NCI-H774 (cell line): ENCODE measurements at places on chromosomes 1 and 21.

GRCh38 chr21:18477043-18477442, 73.5 kb upstream of the TMPRSS15 start:
- no peak for DNase-seq

- DNase-seq, result no peak
Measured at GRCh38 chr1:12669529-12670068, 25.7 kb downstream of the AADACL4 start.

- DNase-seq, result no peak
Measured at GRCh38 chr1:217542136-217542777, 88.6 kb downstream of the GPATCH2 start.

DNA sequence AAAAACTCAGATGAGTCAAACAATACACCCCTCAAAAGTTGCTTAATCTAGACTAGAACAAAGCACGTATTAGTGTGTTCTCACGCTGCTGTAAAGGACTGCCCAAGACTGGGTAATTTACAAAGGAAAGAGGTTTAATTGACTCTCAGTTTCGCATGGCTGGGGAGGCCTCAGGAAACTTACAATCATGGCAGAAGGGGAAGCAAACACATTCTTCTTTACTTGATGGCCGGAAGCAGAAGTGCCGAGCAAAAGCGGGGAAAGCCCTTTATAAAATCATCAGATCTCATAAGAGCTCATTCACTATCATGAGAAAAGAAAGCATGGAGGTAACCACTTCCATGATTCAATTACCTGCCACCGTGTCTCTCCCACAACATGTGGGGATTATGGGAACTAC, 10.1 kb downstream of the JAM2 start:
- DNase-seq, result no peak

DNA sequence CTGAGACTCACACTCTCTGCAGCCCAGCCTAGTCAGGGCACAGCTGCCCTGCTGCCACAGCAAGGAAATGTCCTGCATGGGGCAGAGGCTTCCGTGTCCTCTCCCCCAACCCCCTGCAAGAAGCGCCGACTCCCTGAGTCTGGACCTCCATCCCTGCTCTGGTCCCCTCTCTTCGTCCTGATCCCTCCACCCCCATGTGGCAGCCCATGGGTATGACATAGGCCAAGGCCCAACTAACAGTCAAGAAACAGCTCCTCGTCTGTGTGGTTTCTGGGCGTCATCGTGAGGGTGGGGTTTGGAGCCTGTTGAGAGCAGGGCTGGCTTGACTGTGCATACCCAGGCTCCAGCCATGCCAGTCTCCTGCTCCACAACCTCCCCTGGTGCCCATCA, 19.5 kb downstream of the FAAH start:
- no peak for DNase-seq
